ENCODE measurements at places on chromosomes 6 and 20. TPM values are rescaled to one million over a fixed set of nuclear protein-coding genes. Genes with fewer than 3 reads are reported as not detected.
A peak's percentile ranks its signal among the peaks of the same experiment; 100 is the strongest.

GRCh38 chr20:14197097-14197496 lies 140.3 kb downstream of the FLRT3 start:
- DNase-seq = no peak

DNA sequence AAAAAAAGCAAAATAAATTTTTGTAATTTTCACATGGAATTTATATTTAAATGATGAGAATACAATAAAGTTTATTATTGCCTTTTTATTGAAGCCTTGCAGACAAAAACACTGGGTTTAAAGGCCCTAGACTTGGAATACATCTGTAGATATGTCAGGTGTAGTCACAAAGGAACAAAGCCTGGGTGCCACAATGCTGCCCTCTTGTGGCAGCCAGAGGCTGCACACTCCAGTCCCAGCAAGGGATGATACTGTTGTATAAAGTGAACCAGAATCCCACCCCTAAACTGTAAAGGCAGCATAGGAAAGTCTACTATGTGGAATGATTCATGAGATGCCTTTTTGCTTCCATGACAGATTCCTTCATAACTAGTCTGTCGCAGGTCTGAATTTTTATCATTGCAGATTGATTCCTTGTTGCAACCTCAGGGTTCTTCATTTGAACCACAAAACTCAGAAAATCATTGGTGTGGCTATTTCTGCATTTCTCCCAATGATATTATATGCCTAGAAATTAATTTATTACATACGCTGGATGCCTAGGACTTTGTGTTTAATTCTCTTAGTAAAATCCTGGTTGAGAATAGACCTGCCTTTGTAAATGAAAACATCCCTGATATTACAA lies 37.0 kb downstream of the MAK start:
- peak; percentile 69 for DNase-seq

Gene CST5
- not detected for total RNA-seq

DNA sequence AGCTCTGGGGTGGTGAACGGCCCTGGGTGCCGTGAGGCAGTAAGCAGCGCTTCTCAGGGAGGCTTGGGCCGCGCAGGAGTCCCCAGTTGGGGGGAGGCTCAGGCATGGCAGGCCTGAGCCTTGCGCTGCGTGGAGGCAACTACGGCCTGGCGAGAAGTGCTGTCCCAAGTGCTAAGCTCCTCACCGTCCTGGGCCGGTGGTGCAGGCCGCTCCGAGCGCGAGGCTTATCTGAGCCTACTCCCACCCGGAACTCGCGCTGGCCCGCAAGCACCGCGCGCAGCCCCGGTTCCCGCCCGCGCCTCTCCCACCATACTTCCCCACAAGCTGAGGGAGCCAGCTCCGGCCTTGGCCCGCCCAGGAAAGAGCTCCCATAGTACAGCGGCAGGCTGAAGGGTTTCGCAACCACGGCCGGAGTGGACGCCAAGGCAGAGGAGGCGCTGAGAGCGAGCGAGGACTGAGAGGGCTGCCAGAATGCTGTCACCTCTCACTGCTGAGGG lies 1.8 kb upstream of the WRNIP1 start:
- DNase-seq = no peak

Gene SLC22A2
- total RNA-seq = not detected

DNA sequence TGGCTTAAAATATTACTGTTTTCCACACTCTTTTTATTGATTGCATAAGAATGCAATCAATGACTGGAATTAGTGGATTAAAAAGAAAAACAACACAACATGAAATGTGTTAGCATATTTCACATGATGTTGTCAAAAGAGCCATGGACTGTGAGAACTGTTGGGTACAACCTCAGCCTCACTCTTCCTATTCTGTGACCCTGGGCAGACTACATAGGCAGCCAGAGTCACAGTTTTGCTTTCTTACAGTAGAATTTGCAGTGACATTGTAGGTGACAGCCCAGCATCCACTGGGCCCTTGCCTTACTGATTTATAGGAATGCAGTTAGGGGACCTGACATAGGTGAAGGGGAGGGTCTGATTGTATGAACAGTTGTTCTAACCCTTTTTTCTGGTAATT lies 471.4 kb upstream of the SLC35B3 start:
- no peak for DNase-seq

GRCh38 chr20:36004045-36004444 lies 35.7 kb downstream of the CNBD2 start:
- no peak for DNase-seq

DNA sequence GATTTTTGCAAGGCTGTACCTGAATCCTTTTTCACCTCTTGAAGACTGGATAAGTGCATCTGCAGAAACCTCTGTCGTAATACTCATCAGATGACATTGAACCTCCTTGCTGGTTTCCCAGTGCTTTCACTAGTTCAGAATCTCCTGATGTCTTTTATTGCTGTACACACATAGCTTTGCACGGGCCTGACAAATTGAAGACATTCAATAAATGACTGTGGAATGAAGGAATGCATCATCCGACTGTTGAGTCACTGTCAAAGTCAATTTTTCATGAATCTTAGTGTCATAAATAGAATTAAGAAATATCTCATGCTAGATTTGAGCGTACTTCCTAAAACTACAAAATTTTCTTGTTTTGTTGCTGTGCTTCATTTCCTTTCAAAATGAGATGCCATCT lies 598.2 kb upstream of the MAP3K7 start:
- no peak for DNase-seq

Gene BMP5
- 3.3 TPM for total RNA-seq

- DNase-seq = no peak
Measured at GRCh38 chr6:89518352-89519055, 85.6 kb downstream of the ANKRD6 start.

Gene SLC22A1
- total RNA-seq = 1.9 TPM

DNA sequence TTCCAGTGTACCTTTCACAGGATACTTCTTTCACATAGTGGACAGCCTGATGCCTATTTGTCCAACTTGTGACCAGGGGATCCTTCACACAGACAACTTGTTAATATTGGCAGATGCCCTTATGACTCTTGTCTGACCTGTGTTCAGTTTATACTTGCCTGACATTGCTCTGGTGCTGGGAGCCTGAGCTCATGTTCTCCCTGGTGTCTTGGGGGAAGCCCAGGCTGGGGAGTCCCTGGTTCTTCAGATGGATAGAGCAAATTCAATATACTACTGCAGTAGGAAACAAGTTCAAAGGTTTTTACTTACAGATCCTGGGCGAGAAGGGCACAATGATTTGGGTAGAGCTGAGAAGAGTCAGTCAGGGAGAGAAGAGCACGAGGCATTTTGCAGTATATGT lies 76.1 kb downstream of the NKAIN2 start:
- no peak for DNase-seq

DNA sequence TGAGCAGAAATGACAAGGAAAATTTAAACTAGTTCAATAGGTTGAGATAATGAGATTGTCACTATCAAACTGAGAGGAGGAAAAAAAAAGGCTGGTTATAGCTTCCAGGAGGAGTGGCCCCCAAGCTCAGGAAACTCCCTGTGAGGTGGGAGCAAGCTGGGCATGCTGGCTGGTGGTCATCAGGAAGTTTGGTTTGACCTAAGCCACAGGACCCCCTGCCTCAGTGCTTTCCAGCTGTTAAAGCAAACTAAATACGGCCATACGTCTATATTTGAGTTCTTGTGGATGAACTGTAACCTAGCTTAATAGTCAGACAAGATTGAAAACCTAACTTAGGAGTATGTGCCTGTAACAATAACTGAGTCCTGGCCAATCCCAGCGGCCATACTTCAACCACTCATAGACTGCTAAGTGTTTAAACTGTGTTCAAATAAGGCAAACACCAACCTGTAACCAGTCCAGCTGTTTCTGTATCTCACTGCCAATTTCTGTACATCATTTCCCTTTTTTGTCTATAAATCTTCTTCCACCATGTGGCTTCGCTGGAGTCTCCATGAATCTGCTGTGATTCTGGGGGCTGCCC lies 24.6 kb upstream of the ZBTB24 start:
- no peak for DNase-seq

Gene CRISP3
- total RNA-seq = not detected

GRCh38 chr6:32610682-32611296 lies 21.1 kb upstream of the HLA-DRB1 start:
- DNase-seq = no peak

DNA sequence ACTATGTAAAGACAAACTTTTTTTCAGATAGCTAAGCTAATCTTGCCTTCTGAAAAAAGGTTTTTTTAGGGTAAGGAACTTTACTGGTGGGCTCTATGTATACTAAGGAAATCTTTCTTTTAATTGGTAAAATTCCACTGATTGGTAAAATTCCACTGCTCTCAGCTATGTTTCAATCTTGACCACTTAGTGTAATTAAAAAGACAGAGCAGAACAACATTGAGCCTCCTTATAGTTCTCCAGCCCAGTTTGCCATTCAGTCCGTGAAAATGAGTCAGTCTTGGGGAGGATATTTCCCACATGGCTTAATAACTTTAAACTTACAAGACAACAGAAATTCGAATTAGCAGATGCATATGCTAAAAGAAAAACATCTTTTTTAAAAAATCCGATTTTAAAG lies 92.7 kb downstream of the EYA4 start:
- DNase-seq = no peak

- DNase-seq = no peak
Measured at GRCh38 chr6:142307963-142308748, 6.3 kb downstream of the ADGRG6 start.

DNA sequence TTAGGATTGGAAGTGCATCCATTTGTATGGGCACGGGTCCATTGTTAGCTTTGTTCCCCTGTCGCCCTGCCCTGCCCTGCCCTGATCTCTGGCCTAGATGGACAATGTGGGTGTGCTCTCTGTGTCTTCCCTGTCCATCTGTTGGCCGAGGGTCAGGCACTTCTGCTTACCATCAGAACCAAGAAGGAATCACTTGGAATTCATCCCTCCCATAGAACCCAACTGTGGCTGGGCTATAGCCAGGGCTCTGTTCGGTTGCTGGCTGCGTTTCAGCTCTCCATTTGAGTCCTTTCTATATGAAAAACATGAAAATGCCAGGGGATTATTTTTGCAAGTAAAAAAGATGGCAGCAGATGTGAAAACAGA lies 26.6 kb upstream of the TULP4 start:
- DNase-seq = peak; percentile 33

Gene EDN1
- 8.4 TPM for total RNA-seq

DNA sequence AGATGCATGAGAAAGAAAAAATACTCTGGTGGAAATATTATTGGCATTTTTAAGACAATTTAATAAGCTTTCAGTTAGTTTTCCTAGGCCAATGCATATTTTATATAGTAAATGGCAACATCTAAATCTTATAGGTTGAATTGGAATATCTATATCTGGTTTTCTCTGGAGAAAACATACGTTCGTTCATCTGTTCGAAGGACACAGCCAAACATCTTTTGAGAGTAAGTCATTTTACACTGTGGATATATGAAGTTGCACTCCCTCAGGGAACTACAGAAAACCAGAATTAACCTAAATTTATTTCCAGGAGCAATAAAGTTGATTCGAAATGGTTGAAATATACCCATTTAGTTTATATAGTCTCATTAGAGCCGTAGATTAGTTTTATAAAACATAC lies 49.0 kb downstream of the MYLIP start:
- no peak for DNase-seq

- DNase-seq = peak; percentile 78
Measured at GRCh38 chr6:29723666-29724588, 693 bp downstream of the HLA-F start.

Gene DAAM2
- total RNA-seq = 6.1 TPM

- DNase-seq = no peak
Measured at GRCh38 chr20:64112691-64113443, 5.5 kb upstream of the NPBWR2 start.
